ENCODE measurements at places on chromosomes 13 and 19. TPM values are rescaled to one million over a fixed set of nuclear protein-coding genes. Genes with fewer than 3 reads are reported as not detected.

DNA sequence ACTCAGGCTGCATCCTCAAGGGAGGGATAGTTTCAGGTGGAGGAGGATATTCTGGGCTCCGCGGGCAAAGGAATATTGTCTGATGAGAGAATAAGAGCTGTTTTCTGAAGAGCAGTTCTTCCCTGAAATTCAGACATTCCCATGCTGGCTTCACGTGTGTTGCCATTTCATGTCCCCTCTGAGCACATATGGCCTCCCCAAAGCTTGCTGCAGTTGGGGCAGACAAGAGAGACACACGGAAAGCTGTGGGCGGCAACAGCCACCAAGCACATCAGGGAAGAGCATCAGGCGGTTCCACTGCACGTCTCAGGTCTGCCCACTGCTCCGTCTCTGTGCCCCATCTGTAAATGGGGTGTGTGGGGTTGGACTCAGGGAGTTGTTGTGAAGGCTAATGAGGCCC, 247.5 kb upstream of the TSHZ3 start:
- DNase-seq = no peak
- no peak overlapping the region for H3K4me3 ChIP-seq
- no peaks in the 10 kb centered on the region for H3K4me1 ChIP-seq
- no peaks in the 10 kb centered on the region for H3K36me3 ChIP-seq
- H3K27ac ChIP-seq = no peak overlapping the region

SPACA4 gene
- total RNA-seq = not detected

DNA sequence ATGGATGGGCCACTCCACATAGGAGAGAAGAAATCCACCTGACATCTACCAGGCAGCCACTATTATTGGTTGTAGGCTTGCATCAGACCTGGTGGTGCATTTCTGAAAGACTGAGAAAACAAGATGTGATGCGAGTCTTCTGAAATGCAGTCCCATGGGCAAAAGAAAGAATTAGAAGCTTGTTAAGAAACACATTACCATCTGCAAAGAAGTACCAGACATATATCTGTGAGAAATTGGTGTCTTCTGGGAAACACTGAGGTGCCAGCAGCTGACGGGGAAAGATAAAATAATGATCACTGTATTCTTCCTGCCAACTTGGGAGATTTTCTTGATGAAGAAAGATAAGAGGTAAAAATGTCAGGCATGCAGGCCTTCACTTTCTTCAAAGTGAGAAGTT, 14.4 kb downstream of the AMER2 start:
- no peak for DNase-seq
- no peak overlapping the region for H3K27ac ChIP-seq
- no peaks in the 10 kb centered on the region for H3K27me3 ChIP-seq
- H3K4me1 ChIP-seq = no peaks in the 10 kb centered on the region
- H3K36me3 ChIP-seq = no peaks in the 10 kb centered on the region

KLF2 gene
- 12.4 TPM for total RNA-seq

DNA sequence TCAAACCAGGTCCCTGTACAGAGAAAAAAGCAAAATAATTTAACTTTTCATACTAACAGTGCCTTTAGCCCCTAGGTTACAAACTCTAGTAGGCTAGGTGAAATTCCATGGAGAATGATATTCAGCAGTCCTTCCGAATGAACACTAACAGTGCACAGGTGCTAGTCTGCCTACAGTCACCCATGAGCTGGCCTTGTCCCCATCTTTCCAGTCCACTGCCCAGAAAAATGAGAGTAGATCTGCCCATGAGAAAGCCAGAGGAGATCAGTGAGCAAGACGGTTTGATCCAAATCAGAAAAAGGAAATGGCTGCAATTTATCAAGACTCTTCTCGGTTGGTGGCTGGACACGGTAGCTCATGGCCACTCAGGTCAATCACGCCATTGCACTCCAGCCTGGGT, 524.9 kb downstream of the FGF9 start:
- no peaks in the 10 kb centered on the region for H3K4me1 ChIP-seq
- H3K4me3 ChIP-seq = no peak overlapping the region
- H3K27ac ChIP-seq = no peak overlapping the region
- no peaks in the 10 kb centered on the region for H3K36me3 ChIP-seq
- DNase-seq = no peak

- no peak overlapping the region for H3K4me3 ChIP-seq
- H3K27me3 ChIP-seq = no peaks in the 10 kb centered on the region
- H3K36me3 ChIP-seq = no peaks in the 10 kb centered on the region
- H3K4me1 ChIP-seq = no peaks in the 10 kb centered on the region
- H3K27ac ChIP-seq = no peak overlapping the region
- DNase-seq = no peak
Measured at GRCh38 chr13:82664183-82664582, 1218.1 kb downstream of the SLITRK1 start.

ZNF667 gene
- not detected for total RNA-seq

STK11 gene
- 64.6 TPM for total RNA-seq

PDX1 gene
- total RNA-seq = not detected

All from GM12878 (cell line).